Stimulated activated CD8-positive, alpha-beta memory T cell treated with anti-CD3 and anti-CD28 coated beads, Interleukin-7, amount 100 ng/mL, for 4 hours (primary cell): ENCODE measurements at places on chromosomes 5 and 9.

DNA sequence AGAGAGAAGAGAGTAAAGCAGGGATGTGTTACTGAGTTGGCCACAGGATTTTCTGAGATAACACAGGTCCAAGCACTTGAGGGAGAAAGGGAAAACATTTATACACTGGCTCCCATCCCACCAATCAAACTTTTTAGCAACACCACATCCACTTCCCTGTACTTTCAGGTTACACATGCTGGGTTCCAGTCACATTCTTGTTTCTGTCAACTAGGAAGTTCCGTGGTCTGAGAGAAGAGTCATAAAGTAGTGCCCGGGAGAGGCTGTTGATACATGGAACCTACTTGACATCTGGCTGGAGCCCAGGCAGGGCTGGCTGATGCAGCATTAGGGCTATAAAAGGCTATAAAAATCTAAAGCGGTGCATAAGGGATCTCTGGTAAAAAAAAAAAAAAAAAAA lies 473.9 kb upstream of the COX7C start:
- DNase-seq = no peak

GRCh38 chr5:177232358-177232757 lies 71.2 kb downstream of the RAB24 start:
- no peak for DNase-seq

GRCh38 chr9:7177383-7177782 lies 419.6 kb downstream of the KDM4C start:
- DNase-seq = no peak

- DNase-seq = no peak
Measured at GRCh38 chr9:26947736-26948135, 694 bp upstream of the PLAA start.

GRCh38 chr5:9194509-9194908 lies 351.4 kb downstream of the SEMA5A start:
- DNase-seq = no peak

- no peak for DNase-seq
Measured at GRCh38 chr9:84791643-84792042, 122.1 kb downstream of the NTRK2 start.

GRCh38 chr5:56717253-56717987 lies 97.9 kb upstream of the MAP3K1 start:
- no peak for DNase-seq

DNA sequence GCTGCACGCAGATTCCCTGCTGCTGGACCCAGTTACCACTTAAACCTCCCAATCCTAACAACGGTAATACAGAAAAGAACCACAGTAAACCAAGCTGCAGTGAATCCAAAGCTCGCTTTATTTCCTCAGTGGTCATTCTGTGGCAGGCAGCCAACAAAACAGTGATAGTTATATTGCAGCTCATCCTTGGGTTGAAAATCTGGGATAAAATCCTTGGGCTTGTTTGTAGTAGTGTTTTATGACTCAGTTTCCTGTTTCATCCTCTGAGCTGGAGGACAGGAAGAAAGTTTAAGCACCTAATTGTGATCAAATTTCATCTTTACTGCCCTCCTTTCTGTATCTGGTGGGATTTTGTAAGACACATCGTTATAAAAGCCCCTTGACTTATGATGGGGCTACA lies 31.4 kb downstream of the HMGCR start:
- no peak for DNase-seq

DNA sequence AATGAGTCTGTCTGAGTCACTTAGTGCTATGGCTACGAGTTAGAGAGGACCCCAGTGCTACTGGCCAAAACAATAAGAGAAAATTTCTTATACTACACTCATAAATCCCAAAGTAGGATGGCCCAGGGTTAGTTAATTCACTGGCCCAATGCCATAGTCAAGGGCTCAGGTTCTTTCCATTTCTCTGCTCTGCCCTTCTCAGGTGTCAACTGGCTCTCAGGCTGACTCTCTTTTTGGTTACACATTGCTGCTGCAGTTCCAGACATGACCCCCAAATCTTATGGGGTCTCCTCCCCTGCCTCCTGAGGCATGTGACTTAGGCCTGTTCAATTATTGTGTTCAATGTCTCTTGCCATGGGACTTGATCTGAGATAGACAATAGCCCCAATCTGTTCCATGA lies 70.4 kb downstream of the ARHGEF37 start:
- DNase-seq = no peak

- no peak for DNase-seq
Measured at GRCh38 chr9:88831713-88832407, 159.4 kb upstream of the S1PR3 start.

DNA sequence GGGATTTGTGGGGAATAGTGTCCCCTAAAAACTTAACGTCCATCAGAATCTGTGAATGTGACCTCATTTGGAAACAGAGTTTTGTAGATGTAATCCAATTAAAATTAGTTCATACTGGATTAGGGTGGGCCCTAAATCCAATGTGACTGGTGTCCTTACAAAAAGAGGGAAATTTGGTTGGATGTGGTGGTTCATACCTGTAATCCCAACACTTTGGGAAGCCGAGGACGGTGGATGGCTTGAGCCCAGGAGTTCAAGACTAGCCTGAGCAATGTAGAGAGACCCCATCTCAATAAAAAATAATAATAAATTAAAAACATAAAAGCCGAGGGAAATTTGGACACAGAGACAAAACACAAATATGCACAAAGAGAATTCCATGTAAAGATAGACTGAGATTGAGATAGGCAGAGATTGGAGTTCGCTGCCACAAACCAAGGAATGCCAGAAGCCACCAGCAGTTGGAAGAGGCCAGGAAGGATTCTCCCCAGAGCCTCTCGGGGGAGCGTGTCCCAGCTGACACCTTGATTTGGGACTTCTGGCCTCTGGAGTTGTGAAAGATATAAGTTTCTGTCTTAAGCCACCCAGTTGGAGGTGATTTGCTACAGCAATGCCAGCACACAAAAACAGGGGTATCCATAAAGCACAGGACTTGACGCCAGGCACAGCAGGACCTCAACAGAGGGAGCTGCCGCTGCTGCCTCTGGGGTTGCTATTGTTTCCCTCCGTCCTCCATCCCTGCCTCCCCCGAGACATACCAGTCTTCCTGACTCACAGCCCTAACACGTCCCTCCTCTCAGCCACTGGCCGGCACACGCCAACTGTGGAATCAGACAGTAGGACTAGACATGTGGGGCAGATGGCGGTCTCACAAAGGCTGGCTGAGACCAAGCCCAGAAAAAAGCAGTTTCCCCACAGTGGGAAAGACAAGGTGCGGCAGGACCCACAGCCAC lies 73.8 kb upstream of the IL17B start:
- DNase-seq = no peak

GRCh38 chr5:179319741-179320281 lies 25.4 kb downstream of the ADAMTS2 start:
- no peak for DNase-seq

GRCh38 chr5:1409381-1410110 lies 35.7 kb downstream of the SLC6A3 start:
- DNase-seq = no peak

DNA sequence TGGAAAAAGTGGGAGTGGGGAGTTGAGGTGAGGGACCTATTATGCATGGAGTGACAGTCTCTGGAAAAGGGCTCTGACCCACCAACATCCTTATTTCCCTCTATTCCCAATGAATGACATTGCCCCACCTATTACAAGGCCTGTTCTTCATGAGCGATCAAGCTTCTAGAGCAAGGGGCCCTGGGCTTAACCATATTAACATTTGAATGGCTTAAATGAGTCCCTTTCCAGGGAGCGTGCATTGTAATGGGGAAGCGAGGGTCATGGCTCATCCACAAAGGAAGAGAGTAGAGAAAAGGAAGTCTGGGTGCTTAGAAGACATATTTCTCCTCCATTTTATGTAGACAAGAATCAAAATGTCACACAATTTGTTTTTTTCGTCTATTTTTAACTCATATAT lies 255.5 kb downstream of the CAAP1 start:
- no peak for DNase-seq

DNA sequence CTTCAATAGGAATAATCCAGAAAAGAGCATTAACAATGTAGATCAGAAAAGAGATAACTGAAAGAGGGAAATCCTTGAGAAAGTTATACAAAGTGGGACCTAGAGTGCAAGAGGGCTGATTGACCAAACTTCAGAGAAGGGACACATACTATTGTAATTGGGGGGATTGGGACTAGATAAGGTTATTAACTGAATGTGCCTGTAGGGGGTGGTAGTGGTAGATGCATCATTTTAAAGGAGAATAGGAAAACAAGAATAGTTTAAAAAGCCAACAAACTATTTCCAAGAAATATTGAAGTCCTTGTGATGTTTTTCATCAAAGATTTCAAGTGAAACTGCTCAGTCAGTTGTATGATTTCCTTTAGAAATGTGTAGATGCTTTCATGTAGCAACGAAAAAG lies 468.5 kb downstream of the TAF11L14 start:
- DNase-seq = no peak

GRCh38 chr9:123416176-123416575 lies 60.2 kb downstream of the CRB2 start:
- DNase-seq = no peak

- DNase-seq = no peak
Measured at GRCh38 chr5:53874409-53874808, 314.0 kb downstream of the NDUFS4 start.

- no peak for DNase-seq
Measured at GRCh38 chr5:130884023-130884422, 281.0 kb downstream of the HINT1 start.

- no peak for DNase-seq
Measured at GRCh38 chr9:70085241-70085640, 41.6 kb downstream of the MAMDC2 start.

GRCh38 chr5:128228008-128228407 lies 144.4 kb downstream of the SLC12A2 start:
- no peak for DNase-seq

GRCh38 chr9:106799152-106799551 lies 63.8 kb upstream of the ZNF462 start:
- no peak for DNase-seq

DNA sequence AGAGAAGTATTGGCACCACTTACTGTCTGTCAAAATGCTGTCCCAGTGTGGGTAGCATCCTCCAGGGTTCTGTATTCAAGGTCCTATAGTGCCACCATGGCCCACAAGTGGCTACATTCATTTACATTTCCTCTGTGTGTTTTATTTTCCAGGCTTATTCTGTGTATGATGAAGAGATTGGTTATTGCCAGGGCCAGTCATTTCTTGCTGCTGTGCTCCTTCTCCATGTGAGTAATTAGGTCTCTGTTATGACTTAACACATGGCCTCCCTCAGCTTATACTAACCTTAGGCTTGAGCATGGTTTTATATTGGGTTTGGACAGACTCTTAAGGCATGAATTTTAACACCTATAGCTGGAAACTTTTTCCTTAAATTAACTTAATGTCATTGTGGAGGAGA lies 36.7 kb downstream of the GPR21 start:
- no peak for DNase-seq

GRCh38 chr5:8944005-8944404 lies 601.9 kb downstream of the SEMA5A start:
- no peak for DNase-seq

DNA sequence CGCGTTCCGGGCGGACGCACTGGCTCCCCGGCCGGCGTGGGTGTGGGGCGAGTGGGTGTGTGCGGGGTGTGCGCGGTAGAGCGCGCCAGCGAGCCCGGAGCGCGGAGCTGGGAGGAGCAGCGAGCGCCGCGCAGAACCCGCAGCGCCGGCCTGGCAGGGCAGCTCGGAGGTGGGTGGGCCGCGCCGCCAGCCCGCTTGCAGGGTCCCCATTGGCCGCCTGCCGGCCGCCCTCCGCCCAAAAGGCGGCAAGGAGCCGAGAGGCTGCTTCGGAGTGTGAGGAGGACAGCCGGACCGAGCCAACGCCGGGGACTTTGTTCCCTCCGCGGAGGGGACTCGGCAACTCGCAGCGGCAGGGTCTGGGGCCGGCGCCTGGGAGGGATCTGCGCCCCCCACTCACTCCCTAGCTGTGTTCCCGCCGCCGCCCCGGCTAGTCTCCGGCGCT lies at the start of gene DAPK1:
DAPK1 (plus strand) TSS at position 264 of the 442 bp plus-strand sequence. CDS start 1,211 bp downstream, outside the sequence.
- no peak for DNase-seq

DNA sequence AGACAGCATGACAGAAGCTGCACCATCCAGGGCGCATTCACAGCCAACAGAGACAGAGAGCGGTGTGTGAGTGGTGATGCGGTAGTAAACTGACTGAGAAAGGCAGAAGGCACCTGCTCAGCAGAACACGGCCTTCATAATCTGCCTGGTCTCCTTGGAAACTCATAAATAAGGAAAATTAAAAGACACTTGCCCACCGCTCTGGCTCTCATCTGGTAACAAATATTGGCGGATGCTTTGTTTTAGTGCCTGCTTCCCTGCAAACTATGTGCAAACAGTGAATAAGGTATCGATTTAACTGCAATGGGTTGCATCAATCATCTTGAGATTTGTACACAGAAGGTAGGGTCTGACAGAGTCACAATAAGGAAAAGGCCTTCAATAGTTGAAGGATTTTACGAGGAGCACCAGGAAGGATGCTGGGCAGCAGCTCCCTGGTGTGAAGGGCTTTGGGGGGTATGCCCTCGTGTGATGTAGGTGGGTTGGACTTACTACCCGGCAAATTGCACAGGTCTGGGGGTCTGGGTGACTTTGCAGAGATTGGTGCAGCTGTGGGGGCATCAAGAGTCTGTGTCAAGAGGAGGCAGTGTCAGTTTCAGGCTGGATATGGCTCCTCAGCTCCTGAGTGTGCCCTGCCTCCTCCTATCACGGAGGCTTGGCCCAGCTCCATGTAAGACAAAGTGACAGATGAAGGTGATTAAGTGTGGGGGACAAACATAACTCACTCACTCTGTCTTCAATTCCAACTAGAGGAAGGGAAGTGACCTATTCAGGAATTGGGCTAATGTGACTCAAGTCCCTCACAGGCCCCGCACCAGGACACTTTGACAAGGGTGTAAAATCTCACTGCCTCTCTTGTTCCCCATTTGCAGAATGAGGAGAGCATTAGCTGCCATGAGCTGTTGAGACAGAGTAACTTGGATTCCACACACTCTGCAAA lies 166.7 kb downstream of the ICE1 start:
- DNase-seq = no peak

GRCh38 chr9:37174247-37174646 lies 53.9 kb downstream of the ZCCHC7 start:
- DNase-seq = no peak

- DNase-seq = no peak
Measured at GRCh38 chr9:69645488-69645887, 26.7 kb downstream of the APBA1 start.

- DNase-seq = no peak
Measured at GRCh38 chr9:70971723-70972122, 149.7 kb downstream of the TRPM3 start.

DNA sequence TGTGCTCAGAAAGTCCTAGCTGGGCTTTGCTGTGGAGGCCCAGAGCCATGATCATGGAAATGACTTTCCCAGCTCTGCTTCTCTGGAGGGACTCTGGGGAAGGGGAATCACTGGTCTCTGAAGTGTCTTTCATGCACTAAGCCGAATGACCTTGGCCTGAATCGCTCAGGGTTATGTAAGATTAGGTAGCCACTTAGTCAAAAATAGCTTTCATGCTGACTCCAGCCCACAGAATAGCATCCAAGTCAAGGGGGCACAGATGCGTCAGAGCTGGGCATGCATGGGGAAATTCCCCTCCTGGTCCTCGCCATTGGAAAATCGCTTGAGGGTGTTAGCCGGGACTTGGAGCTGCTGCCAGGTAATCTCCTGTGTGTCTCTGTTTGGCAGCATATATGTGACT lies 36.1 kb upstream of the PPARGC1B start:
- DNase-seq = no peak
